ENCODE measurements at places on chromosomes 2 and 18.
A peak's percentile ranks its signal among the peaks of the same experiment; 100 is the strongest.

GRCh38 chr2:30694286-30695055 is 112.8 kb downstream of the CAPN13 start:
- DNase-seq = no peak

- DNase-seq = no peak
Measured at GRCh38 chr2:19319064-19319463, 39.4 kb downstream of the OSR1 start.

- no peak for DNase-seq
Measured at GRCh38 chr2:134225173-134225572, 28.7 kb upstream of the MGAT5 start.

DNA sequence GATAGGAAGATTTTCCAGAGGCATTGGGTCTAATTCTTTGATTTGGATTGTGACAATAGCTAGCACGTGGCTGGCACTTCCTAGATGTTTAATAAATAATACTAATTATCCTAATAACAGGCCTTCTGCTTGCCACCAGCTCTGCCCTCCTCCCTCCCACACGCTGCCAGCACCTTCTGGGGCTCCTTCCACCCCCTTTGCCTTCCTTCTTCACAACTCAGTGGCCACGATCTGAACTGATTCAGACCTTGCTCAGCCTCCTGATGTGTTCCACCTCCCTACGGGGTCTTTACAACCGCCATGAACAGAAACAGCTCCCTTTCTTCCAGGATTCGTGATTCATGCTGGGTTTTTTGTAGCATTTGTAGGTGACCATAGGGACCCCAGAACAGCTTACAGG is 310.3 kb upstream of the HS6ST1 start:
- no peak for DNase-seq

DNA sequence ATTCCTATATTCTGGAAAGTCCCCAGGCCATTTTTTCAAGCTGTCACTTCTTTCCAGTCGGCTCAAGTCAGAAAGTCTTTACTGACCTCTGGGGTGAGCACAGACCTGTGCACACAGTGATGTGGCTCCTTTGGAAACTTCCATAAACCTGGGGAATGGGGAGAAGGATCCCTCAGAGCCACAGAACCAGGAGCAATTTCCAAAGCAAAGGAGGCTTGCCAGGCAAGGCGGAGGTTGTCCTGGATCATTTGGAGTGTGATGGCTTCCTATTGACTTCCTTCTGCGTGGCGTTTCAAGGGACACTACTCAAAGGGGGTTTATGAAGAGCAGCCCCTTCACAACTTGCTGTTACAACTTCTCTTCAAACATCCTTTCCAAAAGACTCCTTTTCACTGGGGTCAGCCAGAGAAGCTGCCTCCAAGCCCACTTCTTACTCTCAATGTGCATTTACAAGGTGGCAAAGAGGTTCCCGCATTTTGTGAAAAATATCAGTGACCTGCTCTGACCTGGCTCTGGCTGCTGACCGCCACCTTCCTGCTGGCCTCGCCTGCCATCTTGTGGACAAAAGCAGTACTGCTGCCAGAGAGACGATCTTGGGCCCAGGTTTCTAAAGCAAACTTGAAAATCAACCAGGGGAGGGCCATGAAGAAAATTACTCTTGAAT is 18.2 kb upstream of the TMEM247 start:
- DNase-seq = peak; percentile 70

DNA sequence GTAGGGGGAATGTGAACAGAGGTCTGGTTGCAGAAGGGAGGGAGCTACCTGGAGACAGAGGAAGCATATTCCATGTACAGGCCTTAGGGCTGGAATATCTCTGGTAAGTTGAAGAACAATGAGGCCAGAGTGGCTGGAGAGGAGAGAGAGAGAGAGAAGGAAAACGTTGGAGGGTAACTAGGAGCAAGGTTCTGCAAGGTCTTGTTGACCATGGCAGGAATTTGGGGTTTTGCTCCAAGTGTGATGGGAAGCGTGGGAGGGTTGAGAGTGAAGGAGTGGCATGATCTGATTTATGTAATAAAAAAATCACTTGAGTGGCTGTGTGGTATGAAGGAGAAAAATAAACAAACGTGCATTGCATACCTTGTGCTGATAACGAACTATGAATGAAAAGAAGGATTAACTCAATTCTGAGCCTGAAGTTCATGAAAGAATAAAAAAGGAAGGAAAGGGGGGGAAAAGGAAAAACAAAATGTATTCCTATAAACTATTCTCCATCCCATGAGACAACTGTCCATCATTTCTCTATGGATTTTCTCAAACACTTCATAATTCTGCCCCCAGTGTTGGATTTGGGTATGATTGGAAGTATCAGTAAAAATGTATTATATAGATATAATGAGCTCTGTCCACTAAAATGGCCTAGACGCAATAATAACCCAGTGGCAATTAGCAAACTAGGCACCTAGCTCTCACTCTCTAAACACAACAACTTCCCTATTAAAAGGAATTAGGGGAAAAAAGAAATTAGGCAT is 59.7 kb upstream of the PMAIP1 start:
- no peak for DNase-seq

DNA sequence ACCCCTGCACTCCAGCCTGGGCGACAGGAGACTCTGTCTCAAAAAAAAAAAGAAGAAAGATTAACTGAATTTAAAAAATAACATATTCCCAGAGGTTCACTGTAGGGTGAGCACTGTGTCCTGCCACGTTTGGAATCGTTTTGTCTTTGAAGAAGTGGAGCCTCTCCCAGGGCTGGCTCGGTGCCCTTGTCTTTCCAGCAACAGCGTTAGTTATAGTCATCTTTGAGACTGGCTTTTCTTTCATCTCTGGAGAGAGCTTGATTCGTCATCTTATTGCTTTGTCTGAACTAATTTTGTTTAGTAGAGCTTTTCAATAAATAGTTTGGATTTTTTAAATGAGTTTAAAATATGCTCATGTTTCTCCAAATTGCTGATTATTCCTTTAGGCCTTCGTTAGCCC is 50.5 kb downstream of the IMPA2 start:
- no peak for DNase-seq

- no peak for DNase-seq
Measured at GRCh38 chr2:120898961-120899750, 163.5 kb downstream of the GLI2 start.

- DNase-seq = peak; percentile 6
Measured at GRCh38 chr18:31429623-31430022, 17.9 kb upstream of the DSG3 start.

GRCh38 chr18:66729442-66730239 is 125.8 kb upstream of the CDH19 start:
- no peak for DNase-seq

DNA sequence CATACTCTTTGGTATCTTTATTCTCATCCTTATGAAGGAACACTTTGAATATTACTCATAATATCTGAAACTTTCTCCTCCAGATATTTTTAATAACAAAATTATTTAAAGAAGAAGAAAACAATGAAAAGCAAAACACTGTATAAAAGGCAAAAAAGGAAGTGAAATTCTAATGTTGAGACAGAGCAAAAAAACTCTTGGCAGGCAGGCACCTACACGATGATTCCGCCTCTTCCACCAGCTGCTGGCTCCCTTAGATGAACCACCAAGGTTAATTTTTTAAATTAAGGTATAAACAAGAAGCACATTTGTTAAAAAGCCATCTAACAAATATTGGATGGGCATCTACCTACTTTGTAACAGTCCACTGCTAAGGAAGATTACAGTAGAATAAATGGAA is 434.7 kb downstream of the EPHA4 start:
- DNase-seq = no peak

DNA sequence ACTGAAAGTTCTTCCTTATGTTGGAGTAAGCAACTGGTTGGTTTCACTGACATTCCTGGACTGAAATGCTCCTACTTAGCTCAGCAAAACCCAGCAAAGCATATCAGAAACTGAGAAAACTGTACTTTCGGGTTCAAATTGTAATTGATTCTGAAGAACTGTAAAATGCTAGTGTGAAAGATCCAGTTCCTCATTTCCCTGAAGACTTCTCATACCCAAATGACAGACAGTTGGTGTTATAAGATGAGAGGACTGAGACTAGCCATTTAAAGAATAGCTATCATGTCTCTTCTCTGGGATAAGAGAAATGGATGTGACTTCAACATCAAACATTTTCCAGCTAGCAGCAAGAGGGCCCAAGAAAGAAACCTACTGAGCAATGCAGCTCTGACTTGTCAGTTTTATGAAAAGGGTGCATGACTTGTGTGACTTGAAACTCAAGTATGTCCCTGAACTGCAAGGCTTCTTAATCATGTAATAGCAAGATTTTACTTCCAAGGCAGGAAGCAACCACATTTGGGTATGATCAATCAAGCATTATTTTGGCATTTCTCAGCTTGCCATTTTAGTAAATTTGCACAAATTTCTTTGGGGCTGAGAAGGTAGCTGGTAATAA is 420.3 kb upstream of the MMADHC start:
- DNase-seq = no peak

- no peak for DNase-seq
Measured at GRCh38 chr18:75123113-75123512, 85.8 kb downstream of the PTGR3 start.

GRCh38 chr18:31042406-31043181 is at the start of gene DSC3:
Gene DSC3, minus strand, starts transcription at chr18:31042742. Its CDS starts 82 bp downstream, at chr18:31042660.
- DNase-seq = peak; percentile 20

- no peak for DNase-seq
Measured at GRCh38 chr18:73462092-73462491, 594.3 kb upstream of the NETO1 start.

DNA sequence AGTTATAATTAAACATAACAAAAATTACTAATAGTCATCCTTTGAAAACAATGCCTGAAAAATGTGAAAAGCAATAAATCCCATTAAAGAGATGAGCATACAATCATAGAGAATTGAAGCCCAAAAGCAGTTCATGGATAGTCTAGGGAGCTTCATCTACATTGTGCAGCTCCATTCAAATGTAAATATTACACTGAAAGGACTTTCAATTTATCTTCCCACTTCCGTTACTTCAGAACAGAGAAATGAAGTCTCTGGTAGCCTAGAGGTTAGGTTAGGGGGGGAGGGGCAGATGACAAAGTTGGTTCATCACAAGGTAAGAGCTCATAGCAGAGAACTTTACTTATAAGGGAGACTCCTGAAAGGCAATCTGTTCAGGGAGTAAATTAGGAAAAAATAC is 126.6 kb upstream of the RGPD4 start:
- no peak for DNase-seq

DNA sequence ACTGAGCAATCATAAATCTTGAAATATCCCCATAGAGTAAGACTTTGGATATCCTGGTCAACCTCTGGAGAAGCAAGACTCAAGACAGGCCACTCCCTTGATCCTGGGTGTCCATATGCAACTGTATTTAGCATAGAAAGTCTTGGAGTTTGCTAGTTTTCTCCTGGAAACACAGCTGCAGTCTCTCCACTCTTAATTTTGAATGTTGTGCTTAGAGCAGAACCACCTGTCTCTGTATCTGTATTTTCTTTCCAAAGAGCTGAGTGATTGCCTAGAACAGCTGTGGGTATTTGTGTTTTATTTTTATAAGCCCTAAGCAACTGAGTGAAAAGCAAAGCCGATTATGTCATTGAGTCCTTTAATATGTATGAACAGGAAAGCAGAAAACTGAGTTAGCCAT is 64.1 kb upstream of the ADAM23 start:
- peak; percentile 97 for DNase-seq

GRCh38 chr2:123916531-123916930 is 108.6 kb upstream of the CNTNAP5 start:
- DNase-seq = peak; percentile 81

DNA sequence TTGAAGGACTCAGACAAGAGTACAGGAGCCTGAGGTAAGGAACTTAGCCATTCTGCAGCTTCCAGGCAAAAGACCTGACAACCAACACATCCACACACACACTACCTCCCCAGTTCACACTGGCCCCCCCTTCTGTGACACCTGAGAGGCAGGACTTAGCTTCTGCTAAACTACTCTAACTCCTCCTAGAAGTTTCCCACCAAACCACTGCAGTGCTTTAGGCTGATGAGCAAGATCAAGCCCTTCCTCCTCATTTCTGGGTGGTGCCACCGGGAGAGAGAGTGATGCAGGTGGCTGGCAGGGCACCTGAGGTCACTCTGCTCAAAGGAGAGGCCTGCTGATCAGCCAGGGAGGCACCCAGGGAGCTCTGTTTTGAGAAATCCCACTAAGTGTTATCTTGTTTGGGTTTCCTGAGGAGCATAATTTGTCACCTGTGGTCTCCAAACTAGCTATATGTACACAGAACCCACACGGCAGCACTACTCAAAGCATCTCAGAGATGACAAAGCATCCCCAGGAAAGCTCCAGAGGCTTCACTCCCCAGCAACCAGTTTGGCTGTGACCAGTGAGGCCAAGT is 188.4 kb downstream of the MYO5B start:
- DNase-seq = peak; percentile 3

GRCh38 chr2:118186110-118186857 is 98.0 kb downstream of the INSIG2 start:
- peak; percentile 79 for DNase-seq

DNA sequence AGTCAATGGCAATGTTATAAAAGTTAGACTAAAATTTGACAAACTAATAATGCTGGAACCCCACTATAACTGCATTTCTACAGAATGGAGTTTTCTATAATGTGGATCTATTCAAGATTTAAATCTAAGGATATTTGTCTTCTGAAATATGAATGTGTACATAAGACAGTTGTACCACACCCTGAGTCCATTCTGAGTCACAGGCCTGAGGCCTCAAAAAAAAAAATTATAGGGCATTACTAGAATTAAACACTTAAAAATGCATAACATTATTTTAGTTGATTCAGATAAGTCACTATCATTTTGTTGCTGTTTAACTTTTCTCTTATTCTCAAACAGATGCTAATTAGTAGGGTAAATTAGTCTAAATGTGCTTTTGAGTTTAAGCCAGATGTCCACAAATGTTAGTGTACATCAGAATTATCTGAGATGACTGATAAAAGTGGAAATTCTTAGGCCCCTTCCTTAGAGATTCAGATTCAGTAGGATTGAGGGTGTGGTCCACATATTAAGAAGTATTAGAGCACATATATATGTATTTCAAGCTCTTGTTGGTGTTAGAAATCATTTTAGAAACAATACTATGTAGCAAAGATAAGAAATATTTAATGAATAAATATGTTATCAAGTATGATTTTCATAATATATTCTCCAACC is 42.4 kb upstream of the COL5A2 start:
- DNase-seq = no peak

- DNase-seq = no peak
Measured at GRCh38 chr2:6914828-6915227, 2.4 kb upstream of the RNF144A start.

GRCh38 chr2:241846406-241846805 is 12.3 kb downstream of the PDCD1 start:
- DNase-seq = no peak

GRCh38 chr2:240791821-240792628 is 28.0 kb downstream of the KIF1A start:
- no peak for DNase-seq

- peak; percentile 10 for DNase-seq
Measured at GRCh38 chr2:64273524-64274398, 129.5 kb upstream of the PELI1 start.

All from NCI-H82 (cell line).